Stimulated activated CD8-positive, alpha-beta memory T cell treated with anti-CD3 and anti-CD28 coated beads, Interleukin-15, amount 100 ng/mL, for 4 hours (primary cell): ENCODE measurements at places on chromosomes 16 and 17.
A peak's percentile ranks its signal among the peaks of the same experiment; 100 is the strongest.

- no peak for DNase-seq
Measured at GRCh38 chr16:11994143-11995119, 17.9 kb downstream of the SNX29 start.

GRCh38 chr16:70746040-70746707 is 54.8 kb downstream of the VAC14 start:
- no peak for DNase-seq

DNA sequence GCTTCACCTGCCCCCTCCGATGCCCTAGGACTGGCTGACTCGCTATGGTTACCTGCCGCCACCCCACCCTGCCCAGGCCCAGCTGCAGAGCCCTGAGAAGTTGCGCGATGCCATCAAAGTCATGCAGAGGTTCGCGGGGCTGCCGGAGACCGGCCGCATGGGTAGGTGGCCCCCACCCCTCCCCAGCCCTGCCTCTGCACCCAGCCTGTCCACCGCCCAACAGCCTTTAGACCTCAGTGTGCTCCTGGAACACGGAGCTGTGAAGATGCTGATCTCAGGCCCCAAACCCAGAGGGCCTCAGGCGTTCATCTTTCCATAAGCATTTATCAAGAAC is 993 bp downstream of the MMP25 start:
- no peak for DNase-seq

GRCh38 chr16:920051-920681 is 50.6 kb downstream of the LMF1 start:
- DNase-seq, result no peak

DNA sequence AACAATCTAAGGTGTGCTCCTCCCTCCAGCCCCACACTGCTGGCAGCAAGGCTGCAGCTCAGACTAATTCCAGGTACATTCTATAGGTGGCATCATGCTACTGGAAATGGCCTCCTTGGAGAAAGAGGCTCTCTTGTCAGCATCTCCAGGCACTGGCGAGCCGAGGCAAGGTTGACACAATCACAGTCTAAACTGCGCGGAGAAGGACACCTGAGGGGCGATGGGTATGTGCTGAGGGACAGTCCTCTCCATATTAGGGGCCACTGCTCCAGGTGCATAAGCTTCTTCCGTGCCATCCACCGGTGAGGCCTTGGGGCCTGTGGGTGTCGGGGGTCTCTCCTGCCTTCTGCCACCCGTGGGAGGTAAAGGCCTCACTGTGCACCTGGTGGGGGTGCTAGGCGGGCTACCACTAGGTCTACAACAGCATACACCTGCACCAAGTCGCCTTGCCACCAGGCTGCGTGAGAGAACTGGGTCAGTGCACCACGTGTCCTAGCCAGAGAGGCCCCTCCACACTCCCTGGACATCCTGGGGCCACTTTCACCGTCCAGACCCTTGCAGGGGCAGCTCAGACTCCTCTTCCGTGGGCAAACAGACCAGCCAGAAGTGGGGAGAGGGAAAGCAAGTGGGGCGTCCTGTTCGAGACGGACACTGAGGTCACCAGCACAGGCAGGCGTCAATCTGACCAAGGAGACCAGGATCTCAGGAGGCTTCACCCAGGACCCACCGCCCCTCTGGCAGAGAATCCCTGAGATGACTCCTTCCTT is 12.1 kb upstream of the CBX8 start:
- DNase-seq, result no peak

- DNase-seq, result no peak
Measured at GRCh38 chr17:33267271-33267790, 25.8 kb downstream of the ASIC2 start.

DNA sequence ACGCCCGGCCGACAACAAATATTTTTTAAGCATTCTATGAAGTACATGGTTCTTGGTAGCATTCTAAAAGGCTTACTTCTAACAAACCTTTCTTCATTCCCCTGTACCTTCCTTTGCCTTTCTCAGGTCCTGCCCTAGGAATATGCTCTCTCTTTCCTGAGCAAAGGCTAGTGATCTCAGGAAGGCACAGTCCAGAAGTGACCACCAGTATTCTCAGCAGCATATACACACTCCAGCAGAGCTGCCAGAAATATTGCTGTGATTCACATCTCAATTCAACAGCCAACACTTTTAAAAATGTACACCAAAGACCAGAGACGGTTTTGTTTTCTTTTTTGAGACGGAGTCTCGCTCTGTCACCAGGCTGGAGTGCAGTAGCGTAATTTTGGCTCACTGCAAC is 41.4 kb upstream of the ANKFY1 start:
- no peak for DNase-seq

GRCh38 chr17:79647456-79647915 is 36.6 kb upstream of the RBFOX3 start:
- DNase-seq, result no peak

- DNase-seq, result peak; percentile 38
Measured at GRCh38 chr17:36072431-36073121, 8.5 kb downstream of the CCL18 start.

DNA sequence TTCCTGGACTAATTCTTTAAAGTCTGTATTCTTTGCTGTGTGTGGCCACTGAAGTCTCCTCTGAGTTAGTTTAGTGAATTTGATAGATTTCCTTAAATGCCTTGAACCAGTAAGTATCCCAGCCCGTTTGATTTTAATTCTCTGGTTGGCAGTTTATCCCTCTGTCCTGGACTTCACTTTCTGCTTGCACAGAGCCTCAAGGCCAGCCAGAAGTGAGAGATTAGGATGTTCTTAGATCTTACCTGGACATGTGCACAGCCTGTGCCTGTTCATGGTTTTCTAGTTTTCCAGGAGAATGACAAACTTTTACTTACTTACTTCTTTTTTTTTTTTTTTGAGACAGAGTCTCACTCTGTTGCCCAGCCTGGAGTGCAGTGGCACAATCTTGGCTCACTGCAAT is 10.8 kb upstream of the SLC38A7 start:
- DNase-seq, result no peak

GRCh38 chr17:57925361-57925990 is 29.7 kb downstream of the CUEDC1 start:
- no peak for DNase-seq

DNA sequence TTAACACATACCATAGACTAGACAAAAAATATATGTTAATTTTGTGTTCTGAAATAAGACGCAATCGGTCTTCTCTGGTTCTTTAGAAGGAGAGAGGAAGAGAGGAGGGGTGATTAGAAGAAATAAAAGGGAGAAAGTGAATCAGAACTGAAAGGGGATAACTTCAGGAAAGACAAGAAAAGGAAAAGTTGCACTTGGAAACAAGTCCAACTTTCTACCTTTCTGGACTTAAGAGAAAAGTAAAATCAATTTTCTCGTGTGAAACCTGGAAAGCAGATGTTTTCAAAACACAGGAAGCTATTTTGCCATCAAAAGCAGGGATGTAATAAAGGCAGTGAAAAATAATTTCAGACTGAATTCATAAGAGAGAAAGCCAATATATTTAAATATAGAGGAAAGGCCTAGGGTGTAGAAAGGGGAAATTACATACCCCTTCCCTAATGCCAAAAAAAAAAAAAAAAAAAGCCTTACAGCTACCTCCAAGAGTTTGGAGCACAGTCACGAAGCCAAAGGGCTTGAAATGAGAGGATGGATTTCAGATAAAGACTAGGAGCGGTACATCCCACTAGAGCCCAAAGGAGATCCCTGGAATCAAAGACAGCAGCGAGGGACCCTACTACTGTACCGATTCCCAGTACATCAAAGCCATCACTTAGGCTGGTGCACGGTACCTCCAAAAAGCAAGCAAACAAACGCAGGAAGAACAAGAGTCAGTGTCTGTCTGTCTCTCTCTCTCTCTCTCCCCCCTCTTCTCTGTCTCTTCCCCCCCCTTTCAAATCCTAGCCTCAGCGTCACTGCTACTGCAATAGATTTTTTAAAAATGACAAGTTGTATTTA is 12.1 kb upstream of the ZFHX3 start:
- DNase-seq, result no peak

DNA sequence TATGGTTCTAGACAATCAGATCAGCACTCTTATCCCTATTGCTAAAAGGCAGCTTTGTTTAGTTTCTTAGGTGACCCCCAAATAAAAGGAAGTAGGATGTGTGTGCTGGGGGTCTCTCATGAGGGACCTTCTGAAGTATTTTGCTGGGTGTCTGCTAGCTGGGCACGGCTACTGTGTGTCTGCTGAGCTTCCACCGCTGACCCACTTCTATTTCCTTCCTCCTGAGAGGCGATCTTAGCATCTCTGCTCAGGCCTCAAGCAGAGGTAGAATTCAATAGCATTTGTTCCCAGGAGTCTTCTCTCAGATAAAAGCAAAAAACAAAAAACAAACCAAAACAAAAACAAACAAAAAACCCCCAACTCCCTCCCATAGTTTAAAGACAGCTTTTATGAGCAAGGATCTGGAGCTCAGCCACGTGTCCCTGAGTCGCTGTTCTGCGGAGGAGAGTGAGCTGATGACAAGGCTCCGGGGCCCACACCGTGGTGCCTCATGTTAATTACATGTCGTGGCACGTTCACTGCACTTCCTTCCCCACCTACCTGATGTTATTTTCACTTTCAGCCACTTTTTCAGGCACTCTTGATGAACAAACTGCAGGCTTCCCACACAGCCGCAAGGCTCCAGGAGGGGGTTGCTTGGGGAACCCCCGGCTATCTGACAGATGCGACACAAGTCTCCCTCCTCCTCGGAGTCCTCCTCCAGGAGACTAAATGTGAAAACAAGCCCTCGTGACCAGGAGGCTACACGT is 83.5 kb downstream of the MARCHF10 start:
- DNase-seq, result peak; percentile 75

DNA sequence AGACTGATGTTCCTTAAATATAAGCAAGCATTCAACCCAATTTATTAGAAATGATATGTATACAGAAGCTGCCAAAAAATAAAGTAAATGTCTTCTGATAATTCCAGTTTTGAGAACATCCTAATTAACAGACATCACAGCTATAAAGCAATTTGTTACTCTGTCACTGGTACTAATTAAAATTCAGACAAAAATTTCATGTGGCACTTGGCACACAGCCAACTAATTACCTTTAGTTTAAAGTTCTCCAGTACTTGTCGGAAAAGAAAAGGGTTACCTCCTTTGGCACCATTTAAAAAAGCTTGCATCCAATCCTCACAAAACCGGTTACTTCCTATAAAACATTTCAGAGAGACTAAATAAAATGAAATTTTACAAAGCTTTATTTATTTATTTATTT is 8.8 kb downstream of the C17orf75 start:
- no peak for DNase-seq

- no peak for DNase-seq
Measured at GRCh38 chr17:76265624-76266243, 586 bp downstream of the UBALD2 start.

DNA sequence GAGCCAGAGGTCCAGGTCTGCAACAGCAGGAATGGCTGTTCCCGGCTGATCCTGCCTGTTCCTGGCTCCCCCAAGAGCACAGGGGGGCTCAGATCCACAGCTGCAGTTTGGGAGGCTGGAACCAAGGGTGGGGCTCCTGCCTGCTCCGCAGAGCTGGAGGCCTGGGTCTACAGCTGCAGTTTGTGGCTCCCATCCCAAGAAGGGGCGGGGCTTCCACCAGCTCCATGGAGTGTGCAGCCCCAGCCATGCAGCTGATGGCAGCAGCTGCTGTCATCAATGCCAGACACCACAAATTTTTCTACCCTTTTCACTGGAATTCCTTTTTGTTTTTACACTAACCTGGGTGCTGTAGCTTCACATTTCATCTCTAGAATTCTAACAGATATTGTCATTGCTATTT is 135.4 kb upstream of the KIF2B start:
- no peak for DNase-seq

DNA sequence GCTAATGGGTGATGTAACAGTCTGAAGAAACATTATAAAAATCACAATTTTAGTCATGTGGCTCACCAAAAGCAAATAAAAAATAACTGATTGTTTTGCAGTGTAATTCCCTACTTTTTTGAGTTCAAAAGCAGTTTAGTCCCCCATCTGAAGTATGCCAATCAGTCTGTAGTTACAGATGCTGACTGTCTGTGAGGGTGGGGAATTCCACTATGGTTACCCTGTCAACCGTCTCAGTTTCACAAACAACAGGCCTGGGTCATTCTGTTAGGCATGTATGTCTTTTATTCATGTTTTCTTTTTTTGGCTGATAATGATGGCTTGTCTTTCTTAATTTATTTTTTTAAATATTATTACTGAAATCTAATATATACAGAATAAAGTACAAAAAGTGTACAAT is 69.3 kb downstream of the STXBP4 start:
- no peak for DNase-seq

DNA sequence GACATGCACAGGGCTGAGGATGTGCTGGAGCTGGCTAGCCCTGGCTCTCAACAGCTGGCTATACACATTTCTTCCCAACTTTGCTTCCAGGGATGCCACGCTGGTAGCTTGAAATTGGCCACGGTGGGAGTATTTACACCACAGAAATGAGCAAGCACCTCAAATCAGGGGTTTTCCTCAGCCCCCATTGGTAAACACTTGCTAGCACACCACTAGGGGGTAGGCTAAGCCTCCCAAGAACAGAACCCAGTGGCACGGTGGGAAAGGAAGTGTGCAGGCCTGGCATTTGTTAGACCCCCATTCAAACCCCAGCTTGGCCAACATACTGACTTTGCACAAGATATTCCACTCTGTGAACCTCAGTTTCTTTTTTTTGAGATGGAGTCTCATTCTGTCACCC is 12.9 kb downstream of the DRC3 start:
- DNase-seq, result no peak

- no peak for DNase-seq
Measured at GRCh38 chr17:32827227-32827626, 49.7 kb downstream of the MYO1D start.

DNA sequence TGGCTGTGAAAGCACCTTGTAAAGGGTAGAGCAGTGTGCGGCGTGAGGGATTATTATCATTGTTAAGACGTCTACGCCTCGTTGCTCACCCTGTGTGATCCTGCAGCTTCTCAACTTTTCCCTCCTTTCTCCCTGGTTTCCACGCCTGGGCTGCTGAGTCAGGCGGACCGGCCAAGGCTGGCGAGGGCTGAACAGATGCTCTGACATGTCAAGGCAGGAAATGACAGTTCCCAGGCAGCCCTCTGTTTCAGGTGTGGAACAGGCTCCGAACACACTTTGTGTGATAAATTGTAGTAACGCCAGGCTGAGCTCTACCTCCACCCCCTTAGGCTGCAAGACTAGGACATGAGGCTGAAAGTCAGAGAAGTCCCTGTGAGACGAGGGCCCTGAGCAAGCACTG is 46.0 kb upstream of the TBX2 start:
- no peak for DNase-seq

DNA sequence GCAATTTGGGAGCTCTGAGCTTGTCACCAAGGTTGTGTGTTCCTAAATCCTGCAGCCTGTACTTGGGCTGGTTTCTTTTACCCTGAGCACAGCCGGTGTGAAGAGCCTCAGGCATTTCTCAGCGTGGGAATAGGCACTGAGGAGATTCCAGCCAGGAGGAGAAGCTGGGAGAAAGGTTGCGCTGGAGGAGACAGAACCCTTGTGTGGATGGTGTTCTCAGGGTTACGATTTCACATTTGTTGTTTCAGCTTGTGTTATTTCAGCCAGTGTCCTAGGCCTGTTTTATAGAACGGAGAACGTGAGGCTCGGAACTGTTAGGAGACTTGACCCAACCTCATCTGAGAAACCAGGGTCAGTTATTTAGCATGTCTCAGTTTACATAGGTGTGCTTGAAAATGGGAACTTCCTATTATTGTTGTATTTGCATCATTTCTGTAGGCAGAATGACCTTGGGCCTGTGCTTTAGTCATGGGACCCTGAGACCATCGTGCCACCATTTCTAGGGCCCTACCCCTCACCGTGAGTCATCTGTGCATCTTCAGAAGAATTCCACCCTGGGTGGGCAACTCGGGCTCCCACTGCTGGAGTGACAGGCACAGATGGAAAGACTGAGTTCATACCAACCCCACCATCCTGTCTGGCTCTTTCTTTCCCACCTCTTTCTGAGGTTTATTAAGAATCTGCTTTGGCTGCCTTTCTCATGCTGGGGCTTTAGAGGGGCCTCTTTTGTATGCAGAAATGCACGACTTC is 134.9 kb downstream of the MSI2 start:
- DNase-seq, result no peak
